HFFc6 (cell line): ENCODE measurements at places on chromosomes 5 and 9.

DNA sequence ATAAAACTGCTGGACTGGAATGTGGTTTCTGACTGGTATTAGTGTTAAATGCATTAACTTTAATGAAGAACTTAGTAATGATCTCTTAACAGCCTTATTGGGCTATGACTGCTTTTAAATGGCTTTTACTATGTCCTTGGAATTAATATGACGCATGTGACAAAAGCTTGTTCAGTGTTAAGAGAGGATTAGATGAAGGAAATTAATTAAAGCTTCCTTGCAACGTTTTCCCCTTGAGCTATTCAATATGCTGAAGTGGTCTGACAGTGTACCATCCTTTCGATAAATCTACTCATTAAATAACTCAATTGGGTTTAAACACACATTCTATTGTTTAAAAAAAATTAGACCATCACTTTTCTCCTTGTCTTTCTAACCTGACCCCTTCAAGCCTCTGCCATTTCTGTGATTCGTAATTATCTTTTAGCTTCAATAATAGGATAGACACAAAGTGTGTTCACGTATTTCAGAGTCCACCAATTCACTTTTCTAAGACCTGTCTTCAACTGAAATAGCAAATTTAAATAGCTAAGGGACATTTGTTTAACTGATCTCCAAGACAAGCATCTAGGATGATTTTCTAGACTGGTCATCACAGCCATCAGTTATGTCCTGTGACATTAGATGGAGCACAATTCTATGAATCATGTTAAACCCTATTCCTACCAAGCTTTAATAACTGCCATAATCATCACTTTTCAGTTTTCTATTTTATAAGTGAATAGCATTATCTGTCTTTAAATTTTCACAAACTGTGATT is 1258.0 kb upstream of the CDH9 start:
- no peaks in the 10 kb centered on the region for H3K27me3 ChIP-seq
- no peaks in the 10 kb centered on the region for H3K4me1 ChIP-seq
- H3K4me3 ChIP-seq: no peak overlapping the region
- no peak overlapping the region for H3K27ac ChIP-seq
- no peak for DNase-seq

DNA sequence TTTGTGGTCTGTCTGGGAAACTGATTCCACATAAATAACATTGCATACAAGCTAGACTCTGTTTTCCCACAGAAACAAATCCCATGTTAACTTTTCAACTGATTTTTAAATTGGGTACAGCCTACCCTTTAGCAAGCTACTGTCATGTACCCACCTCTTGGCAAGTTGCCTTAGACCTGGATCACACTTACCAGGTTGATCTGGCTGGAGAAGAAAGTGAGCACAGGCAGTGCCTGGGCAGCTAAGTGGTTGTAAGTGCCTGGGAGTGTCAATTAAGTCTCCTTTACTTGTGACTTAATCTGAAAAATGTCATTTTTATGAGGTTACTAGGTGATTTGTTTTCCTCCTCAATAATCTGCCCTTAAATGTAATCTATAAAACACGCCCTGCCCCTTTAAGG is 336.4 kb downstream of the ARL15 start:
- no peak overlapping the region for H3K4me3 ChIP-seq
- H3K27me3 ChIP-seq: no peaks in the 10 kb centered on the region
- H3K36me3 ChIP-seq: no peaks in the 10 kb centered on the region
- H3K4me1 ChIP-seq: peaks cover 16% of the 10 kb centered on the region
- DNase-seq: no peak

DNA sequence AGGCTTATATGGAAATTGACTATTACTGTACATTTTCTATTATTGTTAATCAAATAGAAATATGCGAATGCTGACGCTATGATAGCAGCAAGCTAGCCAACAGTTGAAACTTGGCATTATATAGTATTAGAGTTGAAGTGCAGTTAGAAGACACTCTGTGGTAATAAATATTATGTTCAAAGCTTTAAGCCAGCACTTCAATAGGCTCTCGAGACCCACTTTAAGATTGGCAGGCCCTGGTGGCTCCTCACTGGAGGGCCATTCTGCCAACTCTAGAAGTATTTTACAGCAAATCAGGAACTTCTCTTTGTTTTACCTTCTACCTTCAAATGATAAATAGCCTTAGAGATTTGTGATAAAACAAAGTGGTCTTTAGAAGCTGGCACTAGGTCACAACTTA is 2029.0 kb upstream of the WWC1 start:
- no peak for DNase-seq
- H3K36me3 ChIP-seq: no peaks in the 10 kb centered on the region
- no peak overlapping the region for H3K27ac ChIP-seq
- no peaks in the 10 kb centered on the region for H3K4me1 ChIP-seq

DNA sequence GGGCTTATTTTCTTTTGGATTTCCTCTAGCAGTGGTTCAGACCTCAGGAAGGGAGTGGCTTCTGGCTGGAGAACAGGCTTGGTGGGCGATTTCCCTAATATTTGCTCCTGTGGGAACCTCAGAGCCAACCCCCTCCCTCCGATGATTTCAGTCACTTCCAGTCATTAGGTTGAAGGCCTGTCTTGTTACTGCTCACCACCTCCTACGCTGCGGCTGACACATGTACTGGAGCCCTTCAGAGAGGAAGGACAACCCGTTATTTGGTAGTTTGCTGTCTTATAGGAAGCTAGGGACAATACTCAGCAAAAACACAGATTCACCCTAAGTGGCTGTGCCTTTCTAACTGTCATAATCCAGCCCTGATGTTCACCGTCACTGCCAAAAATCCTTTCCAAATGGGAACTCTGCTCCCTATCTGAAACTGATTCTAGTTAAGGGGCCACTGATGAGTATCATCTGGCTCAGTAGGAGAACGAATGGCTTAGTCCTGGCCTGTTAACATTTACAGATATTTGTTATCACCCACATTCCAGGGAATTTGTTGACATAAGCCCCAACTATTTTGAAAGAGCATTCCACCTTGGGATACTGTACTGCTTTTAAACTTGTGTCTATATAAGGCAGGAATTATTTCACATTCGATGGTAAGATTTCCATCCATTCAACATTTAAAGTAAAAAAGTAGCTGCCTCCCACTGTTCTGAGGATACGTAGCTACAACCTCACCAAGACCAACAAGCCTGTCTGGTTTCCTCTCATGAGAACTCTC is 29.3 kb upstream of the ANKH start:
- no peaks in the 10 kb centered on the region for H3K36me3 ChIP-seq
- peak overlapping the region; percentile 54 for H3K4me3 ChIP-seq
- peaks cover 5% of the 10 kb centered on the region for H3K27me3 ChIP-seq
- H3K27ac ChIP-seq: peak overlapping the region; percentile 84

GRCh38 chr5:74639807-74640449 is 600 bp downstream of the ENC1 start:
- H3K36me3 ChIP-seq: peaks cover 19% of the 10 kb centered on the region
- peaks cover 72% of the 10 kb centered on the region for H3K4me1 ChIP-seq
- H3K27ac ChIP-seq: peak overlapping the region; percentile 93
- H3K4me3 ChIP-seq: peak overlapping the region; percentile 99

DNA sequence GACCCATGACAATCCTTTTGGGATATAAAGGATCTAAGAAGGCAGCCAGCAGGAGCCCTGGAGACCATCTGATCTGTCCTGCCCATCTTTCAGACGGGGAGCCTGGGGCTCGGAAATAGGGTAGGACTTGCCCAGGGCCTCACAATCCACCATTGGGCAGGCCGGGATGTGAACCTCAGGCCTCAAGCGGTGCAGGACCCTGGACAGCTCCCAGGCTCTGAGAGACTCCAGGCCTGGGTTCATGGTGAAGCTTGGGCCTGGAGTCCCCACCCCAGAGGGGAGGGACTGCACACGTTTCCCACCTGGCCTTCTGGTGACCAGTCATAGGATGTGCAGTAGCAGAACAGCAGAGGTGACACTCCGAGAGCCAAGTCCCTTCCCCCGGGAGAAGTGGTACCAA is 36.6 kb upstream of the RAPGEF1 start:
- no peaks in the 10 kb centered on the region for H3K36me3 ChIP-seq
- no peak overlapping the region for H3K4me3 ChIP-seq
- no peak overlapping the region for H3K27ac ChIP-seq
- no peak for DNase-seq
- peaks cover 26% of the 10 kb centered on the region for H3K27me3 ChIP-seq

DNA sequence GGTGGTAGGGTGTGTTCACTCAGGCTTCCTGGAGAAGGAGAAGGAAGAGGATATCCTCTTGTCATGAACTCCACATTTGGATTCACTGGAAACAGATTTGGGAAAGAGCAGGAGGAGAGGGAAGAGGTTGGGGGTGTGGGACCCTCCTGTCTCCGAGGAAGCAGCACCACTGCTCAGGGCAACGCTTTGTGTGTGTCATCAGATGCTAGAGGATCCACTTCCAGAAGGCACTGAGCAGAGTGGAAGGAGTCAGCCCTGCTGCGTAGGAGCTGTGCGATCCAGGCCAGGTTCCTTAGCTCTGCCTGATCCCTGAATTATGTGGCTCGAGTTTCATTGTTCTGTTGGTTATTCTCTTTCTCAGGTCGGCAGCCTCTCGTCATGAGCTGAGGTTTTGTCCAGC is 37.3 kb upstream of the TJP2 start:
- no peak for DNase-seq
- peaks cover 24% of the 10 kb centered on the region for H3K4me1 ChIP-seq
- H3K27me3 ChIP-seq: peaks cover 3% of the 10 kb centered on the region
- no peak overlapping the region for H3K4me3 ChIP-seq
- peaks cover 8% of the 10 kb centered on the region; the same call in 1 of the 2 replicates for H3K36me3 ChIP-seq
- no peak overlapping the region for H3K27ac ChIP-seq

GRCh38 chr9:90998573-90998972 is 197.0 kb downstream of the SYK start:
- peaks cover 36% of the 10 kb centered on the region for H3K4me1 ChIP-seq
- DNase-seq: no peak
- peaks cover 19% of the 10 kb centered on the region for H3K36me3 ChIP-seq
- no peak overlapping the region for H3K27ac ChIP-seq
- H3K27me3 ChIP-seq: no peaks in the 10 kb centered on the region; the same call in 1 of the 2 replicates
- H3K4me3 ChIP-seq: no peak overlapping the region

DNA sequence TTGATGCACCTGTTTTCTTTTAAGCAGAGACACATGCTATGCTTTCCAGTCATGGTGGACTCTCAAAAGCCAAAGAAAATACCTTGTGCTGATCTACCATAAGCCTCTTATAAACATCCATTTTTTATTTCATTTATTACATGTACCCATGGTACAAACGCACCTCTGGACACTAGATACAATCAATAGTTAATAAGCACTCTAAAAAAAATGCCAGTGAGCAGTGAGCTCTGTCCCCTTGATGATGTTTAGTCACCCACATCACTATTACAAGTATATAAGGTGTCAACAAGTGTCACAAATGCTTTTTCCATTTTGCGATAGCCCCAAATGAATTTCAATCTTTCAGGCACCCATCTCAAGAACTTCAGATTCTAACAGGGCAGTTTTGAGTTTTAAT is 5.9 kb downstream of the KLF4 start:
- H3K36me3 ChIP-seq: no peaks in the 10 kb centered on the region
- H3K4me3 ChIP-seq: no peak overlapping the region
- H3K27ac ChIP-seq: no peak overlapping the region
- peaks cover 6% of the 10 kb centered on the region for H3K27me3 ChIP-seq
- DNase-seq: no peak
- H3K4me1 ChIP-seq: peaks cover 13% of the 10 kb centered on the region

DNA sequence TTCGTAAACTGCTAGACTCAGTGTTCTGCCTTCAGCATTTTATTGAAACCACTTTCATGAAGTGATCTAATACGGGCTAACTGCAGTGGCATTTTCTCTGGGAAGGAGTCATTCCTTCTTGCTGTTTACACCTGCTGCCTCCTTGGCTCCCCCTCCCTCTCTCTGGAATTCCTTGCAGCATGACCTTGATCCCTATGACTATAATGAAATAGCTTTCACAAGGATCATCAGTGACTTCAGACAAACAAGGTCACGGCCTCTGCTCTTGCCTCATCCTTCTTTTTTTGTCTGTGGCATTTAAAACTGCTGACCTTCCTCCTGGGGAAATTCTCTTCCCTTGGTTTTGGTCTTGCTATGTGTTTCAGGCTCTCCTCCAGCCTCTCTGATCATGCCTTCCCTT is 90.2 kb downstream of the ZNF462 start:
- DNase-seq: peak; percentile 62
- peak overlapping the region; percentile 47 for H3K27ac ChIP-seq
- peak overlapping the region; percentile 1; the same call in 1 of the 2 replicates for H3K4me3 ChIP-seq
- peaks cover 57% of the 10 kb centered on the region for H3K4me1 ChIP-seq

- peak; percentile 82 for DNase-seq
- H3K4me1 ChIP-seq: peaks cover 20% of the 10 kb centered on the region
- peak overlapping the region; percentile 69 for H3K27ac ChIP-seq
- peak overlapping the region; percentile 60 for H3K4me3 ChIP-seq
Measured at GRCh38 chr5:956941-957747, 51.5 kb upstream of the NKD2 start.

DNA sequence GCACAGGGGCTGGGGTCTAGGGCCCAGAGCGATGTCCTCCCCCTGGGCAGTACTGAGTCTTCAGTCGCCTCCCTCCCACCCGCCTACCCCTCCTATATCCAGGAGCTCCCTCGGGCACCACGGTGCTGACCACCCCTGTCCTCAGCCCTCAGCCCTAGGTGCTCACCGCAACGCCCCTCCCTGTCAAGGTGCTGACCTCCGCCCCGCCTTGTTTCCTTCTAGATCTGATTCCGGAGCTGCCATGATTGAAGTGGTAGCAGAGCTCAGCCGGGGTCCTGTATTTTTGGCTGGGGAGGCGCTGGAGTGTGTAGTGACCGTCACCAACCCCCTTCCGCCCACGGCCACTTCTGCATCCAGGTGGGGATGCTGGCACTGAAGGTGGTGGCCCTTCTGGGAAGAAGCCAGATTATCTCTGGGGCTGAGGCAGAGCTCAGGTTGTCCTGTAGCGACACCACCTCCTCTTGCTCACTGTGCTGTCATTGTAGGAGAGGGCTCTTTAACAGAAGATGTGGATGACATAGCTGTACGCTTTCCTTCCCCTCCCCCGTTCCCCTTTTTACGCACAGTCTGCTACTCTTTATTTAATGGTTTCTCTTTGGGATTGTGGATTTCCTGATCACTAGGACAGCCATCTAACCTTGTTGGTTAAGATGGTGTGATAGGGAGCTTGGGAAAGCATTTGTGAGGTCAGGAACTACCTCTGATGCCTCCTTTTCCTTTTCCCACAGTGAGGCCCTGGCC is 598 bp downstream of the RGP1 start:
- H3K4me1 ChIP-seq: peaks cover 38% of the 10 kb centered on the region
- H3K4me3 ChIP-seq: peak overlapping the region; percentile 92
- peak overlapping the region; percentile 65 for H3K27ac ChIP-seq
- no peak for DNase-seq
- H3K27me3 ChIP-seq: peaks cover 3% of the 10 kb centered on the region; the same call in 1 of the 2 replicates

DNA sequence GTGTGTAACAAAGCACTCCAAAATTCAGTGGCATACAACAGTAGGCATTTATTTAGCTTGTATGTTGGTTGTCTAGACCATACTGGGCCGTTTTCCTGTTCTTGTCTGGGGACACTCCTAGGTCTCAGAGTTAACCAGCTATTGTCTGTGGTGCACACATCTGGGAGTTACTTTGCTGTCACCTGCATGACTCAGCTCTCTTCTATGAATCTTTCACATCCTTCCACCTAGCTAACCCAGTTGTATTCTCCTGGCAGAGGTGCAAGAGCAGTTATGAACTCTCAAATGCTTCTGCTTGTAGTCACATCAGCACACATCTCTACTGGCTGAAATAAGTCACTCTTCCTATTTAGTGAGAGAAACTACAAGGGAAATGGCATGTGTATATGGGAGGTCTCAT is 138.1 kb downstream of the BAAT start:
- no peaks in the 10 kb centered on the region for H3K27me3 ChIP-seq
- no peak overlapping the region for H3K27ac ChIP-seq
- no peaks in the 10 kb centered on the region for H3K4me1 ChIP-seq
- H3K4me3 ChIP-seq: no peak overlapping the region
- no peaks in the 10 kb centered on the region for H3K36me3 ChIP-seq
